Epithelial cell of prostate (primary cell): ENCODE measurements at places on chromosomes 2 and 18.

DNA sequence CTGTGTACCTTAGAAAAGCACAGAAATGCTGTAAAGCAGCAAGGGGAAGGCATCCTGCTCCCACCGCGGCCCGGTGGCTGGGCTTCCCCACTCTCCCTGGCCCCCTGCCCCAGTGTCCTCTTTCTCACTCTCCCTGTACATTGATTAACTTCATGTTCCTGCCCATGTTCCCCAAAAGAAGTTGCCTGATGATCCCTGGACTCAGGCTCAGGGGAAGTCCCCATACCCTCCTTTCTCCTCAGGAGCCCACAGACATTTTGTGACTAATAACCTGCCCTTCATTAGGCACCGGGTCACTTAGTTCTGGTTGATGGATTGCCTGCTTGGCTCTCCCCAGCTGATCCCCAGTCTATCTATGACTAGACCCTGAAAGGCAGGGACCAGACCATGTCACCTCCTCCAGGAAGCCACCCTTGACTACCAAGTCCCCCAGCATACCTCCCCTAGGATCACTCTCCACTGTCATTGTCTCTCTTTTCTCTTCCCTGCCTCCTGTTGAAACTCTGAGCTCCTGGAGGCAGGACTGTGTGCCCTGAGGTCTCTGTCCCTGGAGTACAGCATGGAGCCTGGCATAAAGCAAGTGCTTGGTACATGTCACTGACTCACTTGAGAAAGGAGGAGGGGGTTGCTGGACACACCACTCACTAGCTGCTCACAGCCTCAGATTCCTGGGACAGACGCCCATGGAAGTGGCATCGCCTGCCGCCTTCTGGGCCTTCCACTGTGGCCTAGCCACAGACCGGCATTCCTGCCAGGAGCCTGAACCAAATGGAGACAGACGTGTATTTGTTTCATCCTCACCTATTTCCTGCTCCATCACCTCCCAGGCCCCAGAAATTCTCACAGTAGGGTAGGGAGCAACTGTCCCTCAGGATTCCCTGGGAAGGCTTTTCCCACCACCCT lies 13.5 kb downstream of the MALL start:
- no peak for DNase-seq

DNA sequence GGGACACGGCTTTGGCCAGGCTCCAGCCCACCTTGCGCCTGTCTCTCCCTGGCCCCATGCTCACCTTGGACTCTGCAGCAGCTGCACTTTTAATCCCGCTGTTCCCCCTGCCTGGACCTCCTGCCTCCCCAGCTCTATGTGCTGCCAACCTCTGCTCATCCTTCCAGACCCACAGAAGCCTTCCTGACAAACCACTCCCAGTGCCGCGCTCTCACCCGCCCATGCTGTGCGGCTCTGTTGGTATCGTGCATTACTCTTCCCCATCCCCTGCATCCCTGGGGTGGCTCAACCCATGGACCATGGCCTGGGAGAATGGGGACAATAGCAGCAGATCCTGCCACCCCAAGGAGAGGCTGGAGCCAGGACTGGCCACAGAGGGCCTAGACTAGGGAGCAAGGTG lies 303.6 kb downstream of the CELF4 start:
- no peak for DNase-seq

DNA sequence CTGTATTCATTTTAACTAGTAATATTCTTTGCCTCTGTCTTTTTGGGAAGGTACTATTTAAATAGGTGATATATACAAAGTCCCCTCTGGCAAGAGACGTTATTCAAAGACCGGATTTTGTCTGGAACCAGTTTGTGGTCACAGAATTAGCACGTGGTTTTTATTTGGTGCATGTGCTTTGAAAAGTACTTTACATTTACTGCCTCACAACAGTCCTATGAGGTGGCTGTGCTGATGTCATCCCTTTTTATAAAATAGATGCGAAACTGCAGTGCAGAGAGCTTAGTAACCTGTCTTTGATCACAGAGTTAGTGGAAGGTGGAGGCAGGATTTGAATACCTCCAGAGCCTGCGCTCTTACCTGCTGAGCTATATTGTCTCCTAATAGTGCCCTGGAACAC lies 4.0 kb downstream of the LPIN1 start:
- no peak for DNase-seq

DNA sequence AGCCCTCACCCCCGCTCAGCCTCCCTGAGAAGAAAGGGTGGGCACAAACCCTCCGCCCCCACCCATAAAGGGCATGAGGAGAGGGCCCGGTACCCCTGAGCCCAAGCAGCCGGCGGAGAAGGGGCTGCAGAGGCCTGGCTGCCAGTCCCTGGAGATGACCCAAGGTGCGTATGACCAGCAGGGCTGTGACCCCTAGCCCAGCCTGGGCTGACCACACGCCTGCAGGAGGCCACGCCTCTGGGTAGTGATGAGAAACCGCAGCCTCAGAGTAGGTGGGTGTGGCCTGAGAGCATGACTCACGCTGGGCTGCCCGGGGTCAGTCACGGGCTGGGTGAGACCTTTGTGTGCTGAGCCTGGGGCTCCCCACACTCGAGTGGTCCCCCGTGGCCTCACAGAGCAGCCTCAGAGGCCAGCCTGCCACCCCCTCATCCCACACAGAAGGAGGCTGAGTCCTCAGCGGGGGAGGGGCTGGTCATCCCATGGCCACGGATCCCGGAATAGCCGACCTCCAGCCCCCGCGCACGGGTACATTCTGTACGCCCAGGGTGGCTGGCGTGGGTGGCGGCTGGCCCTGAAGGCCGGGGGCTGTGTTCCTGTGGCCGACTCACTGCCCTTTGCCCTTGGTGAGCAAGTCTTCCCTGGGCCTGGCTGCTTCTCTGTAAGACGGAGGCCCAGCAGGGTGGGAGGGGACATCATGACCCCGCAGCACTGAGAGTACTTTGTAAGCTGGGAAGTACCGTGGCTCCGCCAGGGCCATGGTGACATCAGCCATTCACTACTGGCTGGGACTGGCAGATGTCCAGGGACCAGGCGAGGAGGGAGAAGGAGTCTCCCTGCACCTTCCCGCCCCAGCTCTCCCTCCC lies 110.8 kb upstream of the OTOS start:
- no peak for DNase-seq
